SJCRH30 (cell line): ENCODE measurements at places on chromosomes 5 and 9. TPM values are rescaled to one million over a fixed set of nuclear protein-coding genes. Genes with fewer than 3 reads are reported as not detected.

Gene C5orf46
- 0.35 and 0.38 TPM in 2 replicates for total RNA-seq

Gene GABBR2
- total RNA-seq: not detected in 2 replicates

Gene TRAF1
- 0.25 and 0.26 TPM in 2 replicates for total RNA-seq

Gene FOXD4L6
- 0.18 TPM in 1 of 2 replicates, not detected in the other for total RNA-seq

Gene DND1
- total RNA-seq: 0.41 and 1.8 TPM in 2 replicates

Gene OR1Q1
- not detected in 2 replicates for total RNA-seq

Gene ADAMTSL2
- total RNA-seq: 3.3 and 3.5 TPM in 2 replicates

Gene NRG2
- total RNA-seq: 0.06 TPM in 1 of 2 replicates, not detected in the other

Gene IL13
- not detected in 2 replicates for total RNA-seq

Gene ADGRV1
- 13.1 and 21.4 TPM in 2 replicates for total RNA-seq

Gene FBLL1
- not detected in 2 replicates for total RNA-seq

Gene PCDHB8
- total RNA-seq: 17.8 and 18.6 TPM in 2 replicates

Gene TMEFF1
- 19.8 and 20.6 TPM in 2 replicates for total RNA-seq

DNA sequence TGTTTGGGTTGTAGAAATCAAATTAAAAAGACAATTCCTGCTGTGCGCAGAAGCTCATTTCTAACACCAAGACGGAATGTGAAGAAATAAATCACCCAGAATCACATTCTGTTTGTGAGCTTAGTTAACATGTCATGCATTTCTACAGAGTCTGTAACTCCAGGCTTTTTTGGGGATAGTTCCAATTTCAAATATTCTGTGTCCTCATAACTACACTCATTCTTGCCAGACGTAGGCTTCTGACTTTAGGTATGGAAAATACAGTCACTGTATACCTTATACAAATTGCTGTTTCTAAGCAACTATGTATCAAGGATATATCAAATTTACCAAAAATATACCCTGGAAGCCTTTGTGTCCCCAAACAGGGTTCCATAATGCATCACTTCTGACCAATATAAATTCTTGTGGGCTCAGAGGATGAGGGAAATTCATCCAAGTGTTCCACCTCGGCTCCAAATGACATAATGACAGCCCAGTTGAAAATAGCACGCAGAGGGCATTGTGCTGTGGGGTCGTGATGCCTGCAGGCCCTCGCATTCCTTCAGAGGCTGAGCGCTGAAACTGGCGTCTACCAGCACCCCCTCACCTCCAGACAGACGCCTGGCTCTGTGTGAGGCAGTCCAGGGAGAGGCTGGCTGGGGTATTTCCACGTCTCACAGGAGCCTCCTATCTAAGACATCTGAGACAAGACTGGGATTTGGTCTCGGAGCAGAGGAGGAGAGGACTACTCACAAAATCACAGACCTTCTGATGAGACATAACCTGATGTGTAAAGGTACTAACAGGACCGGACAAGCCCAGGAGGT lies 79.8 kb downstream of the KLF4 start:
- H3K27ac ChIP-seq: no peak overlapping the region
- DNase-seq: no peak
- no peaks in the 10 kb centered on the region; the same call in 1 of the 2 replicates for H3K27me3 ChIP-seq
- peaks cover 2% of the 10 kb centered on the region; the same call in 1 of the 2 replicates for H3K4me1 ChIP-seq
- H3K36me3 ChIP-seq: no peaks in the 10 kb centered on the region

DNA sequence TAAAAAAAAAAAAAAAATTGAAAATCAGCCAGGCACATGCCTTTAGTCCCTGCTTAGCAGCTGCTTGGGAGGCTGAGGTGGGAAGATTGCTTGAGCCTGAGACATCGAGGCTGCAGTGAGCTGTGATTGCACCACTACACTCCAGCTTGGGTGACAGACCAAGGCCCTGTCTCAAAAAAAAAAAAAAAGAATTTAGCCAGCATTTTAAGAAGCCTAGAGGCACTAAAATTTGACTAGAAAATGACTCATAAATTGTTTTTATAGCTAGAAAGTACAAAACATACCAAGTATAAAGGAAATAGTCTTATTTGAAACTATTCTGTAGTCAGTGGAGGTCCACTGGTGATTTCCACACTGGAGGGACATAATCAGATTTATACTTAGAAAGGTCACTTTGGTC lies 17.5 kb downstream of the LRRC70 start:
- H3K36me3 ChIP-seq: peaks cover 12% of the 10 kb centered on the region; the same call in 1 of the 2 replicates
- H3K4me1 ChIP-seq: 0 out of 2 replicates have a peak, but pooled peaks cover 5% of the 10 kb centered on the region
- H3K27ac ChIP-seq: no peak overlapping the region

DNA sequence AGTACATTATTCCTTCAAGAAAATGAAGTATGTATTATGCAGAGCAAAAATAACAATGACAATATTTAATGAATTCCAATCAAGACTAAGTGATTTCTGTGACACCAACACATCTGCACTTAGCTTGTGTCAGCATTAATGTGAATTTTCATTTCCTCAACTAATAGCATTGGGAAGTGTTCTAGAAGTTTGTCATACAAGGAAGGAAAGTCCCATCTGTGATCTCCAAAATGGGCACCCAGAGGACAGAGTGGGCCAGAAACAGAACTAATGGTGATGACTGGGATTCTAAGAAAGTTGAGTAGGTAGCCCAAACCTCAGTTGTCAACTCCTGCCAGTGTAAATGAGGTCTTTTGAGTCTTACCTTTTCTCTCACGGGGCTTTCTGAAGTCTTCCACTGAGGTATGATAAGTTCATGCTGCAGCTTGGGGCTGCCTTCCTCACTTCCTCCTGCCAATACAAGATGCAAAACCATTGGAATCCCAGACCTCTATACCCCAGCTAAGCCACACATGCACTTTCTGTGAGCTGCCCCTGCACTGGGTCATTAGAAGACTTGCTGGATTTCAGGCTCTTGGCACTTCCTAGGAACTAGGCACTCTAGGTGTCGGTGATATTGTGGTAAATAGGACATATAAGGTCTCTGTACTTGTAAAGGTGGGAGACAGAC lies 4.9 kb downstream of the ADAM19 start:
- no peak for DNase-seq
- H3K4me1 ChIP-seq: peaks cover 20% of the 10 kb centered on the region
- no peaks in the 10 kb centered on the region for H3K27me3 ChIP-seq
- H3K4me3 ChIP-seq: no peak overlapping the region
- H3K27ac ChIP-seq: no peak overlapping the region
- H3K36me3 ChIP-seq: peaks cover 41% of the 10 kb centered on the region

DNA sequence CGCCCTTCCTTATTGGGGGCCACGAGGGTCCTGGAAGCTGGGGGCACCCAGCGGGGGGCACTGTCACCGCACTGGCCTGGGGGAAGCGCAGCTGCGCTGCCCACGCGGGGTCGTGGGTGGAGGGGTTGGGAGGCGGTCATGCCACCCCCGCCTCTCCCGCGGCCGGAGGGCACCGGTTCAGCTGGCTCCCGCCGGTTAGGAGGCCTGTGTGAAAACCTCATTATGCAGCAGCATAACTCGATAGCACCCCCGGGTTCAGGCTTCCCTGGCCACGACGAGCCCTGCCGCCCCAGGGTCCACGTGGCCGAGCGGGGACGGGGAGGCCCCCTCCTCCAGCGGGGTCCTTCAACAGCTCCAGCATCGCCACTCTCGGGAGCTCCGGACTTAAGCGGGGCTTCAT lies 91.2 kb upstream of the ERCC6L2 start:
- no peak overlapping the region for H3K4me3 ChIP-seq
- no peak for DNase-seq
- peaks cover 5% of the 10 kb centered on the region for H3K4me1 ChIP-seq
- H3K27me3 ChIP-seq: no peaks in the 10 kb centered on the region

DNA sequence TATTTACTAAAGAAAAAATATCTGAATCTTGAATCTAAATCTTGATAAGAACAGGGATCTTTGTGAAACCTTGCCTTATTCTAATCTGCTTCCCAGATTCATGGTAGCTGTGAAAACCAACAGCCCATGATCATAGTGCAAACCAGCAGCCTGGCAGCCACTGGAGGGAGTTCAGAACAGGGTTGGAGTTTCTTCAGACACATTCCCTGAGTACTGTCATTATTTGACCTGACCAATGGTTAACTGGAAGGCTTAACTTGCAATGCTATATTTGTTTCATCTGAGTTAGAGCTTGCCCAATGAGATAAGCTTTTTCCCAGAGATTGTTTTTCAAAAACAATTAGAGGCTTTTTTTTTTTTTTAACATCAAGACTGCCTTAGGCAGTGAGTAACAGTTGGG lies 47.8 kb downstream of the LOX start:
- H3K4me1 ChIP-seq: peaks cover 15% of the 10 kb centered on the region
- H3K27ac ChIP-seq: no peak overlapping the region; the same call in 1 of the 2 replicates
- peaks cover 27% of the 10 kb centered on the region for H3K36me3 ChIP-seq
- no peak overlapping the region for H3K4me3 ChIP-seq
- DNase-seq: peak; percentile 6
- H3K27me3 ChIP-seq: no peaks in the 10 kb centered on the region

DNA sequence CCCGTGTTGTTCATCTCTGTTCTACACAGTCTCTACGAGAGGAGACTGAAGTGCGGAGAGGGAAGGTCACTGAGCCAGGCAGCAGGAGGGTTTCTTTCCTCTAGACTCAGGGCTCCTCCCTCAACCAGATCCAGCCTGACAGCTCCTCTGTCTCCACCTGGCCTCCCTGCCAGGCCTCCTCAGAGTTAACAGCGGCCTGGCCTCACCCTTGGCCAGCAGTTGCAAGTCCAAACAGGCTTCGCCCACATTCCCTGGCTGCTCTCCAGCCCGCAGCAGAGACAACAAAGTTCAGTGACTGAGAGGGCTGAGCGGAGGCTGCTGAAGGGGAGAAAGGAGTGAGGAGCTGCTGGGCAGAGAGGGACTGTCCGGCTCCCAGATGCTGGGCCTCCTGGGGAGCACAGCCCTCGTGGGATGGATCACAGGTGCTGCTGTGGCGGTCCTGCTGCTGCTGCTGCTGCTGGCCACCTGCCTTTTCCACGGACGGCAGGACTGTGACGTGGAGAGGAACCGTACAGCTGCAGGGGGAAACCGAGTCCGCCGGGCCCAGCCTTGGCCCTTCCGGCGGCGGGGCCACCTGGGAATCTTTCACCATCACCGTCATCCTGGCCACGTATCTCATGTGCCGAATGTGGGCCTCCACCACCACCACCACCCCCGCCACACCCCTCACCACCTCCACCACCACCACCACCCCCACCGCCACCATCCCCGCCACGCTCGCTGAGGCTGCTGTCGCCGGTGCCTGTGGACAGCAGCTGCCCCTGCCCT lies at the start of gene HRCT1:
Gene HRCT1 (plus strand): TSS at position 291 of the 768 bp plus-strand sequence. CDS start 86 bp downstream, at position 377.
- peak within 1 kb of the TSS; percentile 84 for H3K27ac ChIP-seq
- peak; percentile 95 for DNase-seq
- peaks cover 50% of the 10 kb centered on the region for H3K4me1 ChIP-seq
- H3K27me3 ChIP-seq: no peaks in the 10 kb centered on the region
- H3K36me3 ChIP-seq: no peaks in the 10 kb centered on the region

- no peak overlapping the region for H3K4me3 ChIP-seq
- H3K36me3 ChIP-seq: no peaks in the 10 kb centered on the region
- H3K4me1 ChIP-seq: peaks cover 50% of the 10 kb centered on the region
- DNase-seq: peak; percentile 100
- no peaks in the 10 kb centered on the region for H3K27me3 ChIP-seq
- H3K27ac ChIP-seq: peak overlapping the region; percentile 98
Measured at GRCh38 chr9:118959366-118959765, 409.9 kb downstream of the BRINP1 start.

DNA sequence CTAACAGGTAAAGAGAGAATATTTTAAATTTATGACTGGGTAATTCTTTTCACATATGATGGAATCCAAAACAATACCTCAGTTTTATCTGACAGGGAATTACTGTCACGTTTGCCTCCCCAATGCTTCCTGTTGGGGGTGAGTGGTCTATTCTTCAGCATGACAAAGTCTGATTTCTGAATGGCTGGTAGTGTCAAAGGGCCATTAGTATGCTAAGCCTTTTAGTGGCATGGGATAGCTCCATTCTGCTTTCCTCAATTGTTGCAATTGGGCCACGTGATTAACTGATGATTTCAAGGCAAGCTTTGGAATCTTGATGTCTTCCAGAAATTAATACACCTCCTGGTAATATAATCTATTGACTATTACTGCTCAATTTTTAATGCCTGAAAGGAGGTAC lies 14.7 kb upstream of the NDUFS4 start:
- H3K36me3 ChIP-seq: no peaks in the 10 kb centered on the region
- no peaks in the 10 kb centered on the region for H3K27me3 ChIP-seq
- no peak overlapping the region for H3K27ac ChIP-seq
- DNase-seq: no peak
- no peak overlapping the region for H3K4me3 ChIP-seq
- H3K4me1 ChIP-seq: no peaks in the 10 kb centered on the region

GRCh38 chr9:21943464-21943863 lies 50.7 kb downstream of the CDKN2A start:
- no peaks in the 10 kb centered on the region for H3K4me1 ChIP-seq
- no peak for DNase-seq
- no peaks in the 10 kb centered on the region for H3K27me3 ChIP-seq
- H3K4me3 ChIP-seq: no peak overlapping the region
- H3K27ac ChIP-seq: no peak overlapping the region
- H3K36me3 ChIP-seq: no peaks in the 10 kb centered on the region

DNA sequence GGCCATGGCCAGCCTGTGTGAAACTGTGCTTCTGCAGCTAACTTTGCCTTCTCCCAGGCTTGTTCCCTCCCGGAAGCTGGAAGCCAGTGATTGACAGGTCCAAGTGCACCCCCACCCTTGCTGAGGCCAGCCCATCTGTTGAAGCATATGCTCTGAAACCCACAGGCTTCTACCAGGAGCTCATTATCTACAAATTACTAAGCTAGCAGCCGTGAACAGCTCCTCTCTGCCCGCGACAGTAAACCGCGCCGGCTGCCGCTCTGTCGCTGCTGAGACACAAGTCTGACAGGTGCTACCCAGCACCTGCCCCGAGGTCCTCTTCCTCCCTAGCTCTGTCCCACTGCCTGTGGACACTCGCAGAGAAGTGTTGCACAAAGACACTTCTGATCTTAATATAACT lies 490.9 kb downstream of the GADD45G start:
- no peak overlapping the region for H3K4me3 ChIP-seq
- H3K36me3 ChIP-seq: no peaks in the 10 kb centered on the region
- H3K27me3 ChIP-seq: no peaks in the 10 kb centered on the region
- H3K4me1 ChIP-seq: peaks cover 47% of the 10 kb centered on the region
- peak overlapping the region; percentile 51 for H3K27ac ChIP-seq

DNA sequence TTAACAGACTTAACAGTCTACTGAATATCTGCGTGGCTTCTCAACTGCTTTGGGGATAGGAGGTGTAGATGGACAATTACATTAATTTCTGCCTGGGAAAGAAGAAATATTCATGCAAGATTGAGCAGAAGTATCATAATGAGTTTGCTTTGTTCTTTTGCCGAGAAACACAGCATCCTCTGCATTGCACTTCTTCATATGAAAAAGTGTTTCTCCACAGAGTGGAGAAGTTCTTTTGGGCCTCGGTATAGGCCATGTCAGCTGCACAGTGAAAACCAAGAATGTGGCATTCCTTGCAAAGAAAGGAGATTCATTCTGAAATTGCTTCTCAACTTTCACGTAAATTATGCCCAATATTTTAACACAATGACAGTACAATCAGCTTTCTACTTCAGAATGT lies 17.6 kb upstream of the SNX2 start:
- no peak overlapping the region for H3K4me3 ChIP-seq
- DNase-seq: no peak
- no peaks in the 10 kb centered on the region for H3K4me1 ChIP-seq
- H3K36me3 ChIP-seq: no peaks in the 10 kb centered on the region

DNA sequence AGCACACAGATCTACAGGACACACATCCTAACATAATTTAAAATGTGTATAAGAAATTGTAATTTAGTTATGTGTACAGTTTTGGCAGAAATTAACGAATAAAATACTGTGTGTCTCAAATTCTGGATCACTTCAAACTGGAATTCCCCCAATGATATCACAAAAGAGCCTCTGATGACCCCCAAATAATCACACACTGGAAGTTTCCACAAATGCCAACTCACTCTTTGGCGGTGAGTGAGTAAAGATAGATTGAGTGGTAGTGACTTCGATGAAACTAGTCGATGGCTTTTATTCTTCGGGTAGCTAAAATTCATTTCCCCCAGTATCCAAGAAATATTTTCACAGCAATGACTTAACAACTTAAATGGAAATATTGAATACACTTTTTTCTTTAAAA lies 2.2 kb downstream of the ZNF366 start:
- no peak overlapping the region for H3K27ac ChIP-seq
- DNase-seq: no peak
- no peaks in the 10 kb centered on the region for H3K27me3 ChIP-seq
- peaks cover 10% of the 10 kb centered on the region; the same call in 1 of the 2 replicates for H3K4me1 ChIP-seq
- no peak overlapping the region for H3K4me3 ChIP-seq
